ENCODE measurements at places on chromosomes 12 and 14.
A peak's percentile ranks its signal among the peaks of the same experiment; 100 is the strongest.

- DNase-seq: no peak
Observed at GRCh38 chr12:26044007-26044394, 80.8 kb downstream of the BHLHE41 start.

DNA sequence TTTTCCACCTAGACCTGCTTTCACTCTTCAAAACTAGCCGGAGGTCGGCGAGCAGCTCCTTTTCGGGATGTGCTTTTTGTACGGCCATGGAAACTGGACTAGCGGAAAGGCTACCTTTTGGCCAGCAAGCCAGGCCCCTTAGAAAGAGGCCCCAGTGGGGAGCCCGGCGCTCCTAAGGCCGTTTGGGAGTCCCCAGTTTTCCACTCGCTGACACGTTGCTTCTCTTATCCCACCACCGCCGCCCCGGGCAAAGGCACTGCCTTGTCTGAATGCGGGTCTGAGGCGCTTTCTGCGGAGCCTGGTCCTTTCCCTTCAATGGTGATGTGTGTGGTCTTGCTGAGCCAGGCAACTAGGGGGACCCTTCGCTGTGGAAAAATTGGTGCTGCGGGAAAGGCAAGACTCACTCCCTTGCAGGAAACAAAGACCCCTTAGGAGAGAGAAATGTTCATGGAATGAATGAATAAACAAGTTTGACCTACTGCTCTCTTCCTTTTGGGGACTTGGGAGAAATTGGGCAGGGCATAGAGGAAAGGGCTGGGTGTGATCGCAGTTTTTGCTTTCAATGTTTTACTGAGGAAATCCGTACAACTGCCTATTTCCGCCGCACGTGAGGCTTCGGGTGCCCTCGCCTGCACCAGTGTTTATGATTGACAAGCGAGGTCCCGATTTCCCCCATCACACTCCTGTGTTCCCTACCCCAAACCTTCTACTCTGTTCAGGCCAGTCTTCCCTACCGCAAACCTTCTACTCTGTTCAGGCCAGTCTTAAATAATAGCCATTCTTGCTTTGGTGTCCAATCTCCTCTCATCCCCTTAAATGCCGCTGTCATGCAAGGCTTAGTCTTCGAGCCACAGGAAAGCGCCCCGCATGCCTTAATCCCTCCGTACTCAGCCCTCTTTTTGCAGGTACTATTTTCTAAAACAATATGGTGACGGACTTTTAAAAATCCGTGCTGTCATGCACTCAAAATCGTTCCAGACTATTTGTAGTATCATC, 1.0 kb upstream of the SLC38A2 start:
- peak; percentile 22 for DNase-seq

DNA sequence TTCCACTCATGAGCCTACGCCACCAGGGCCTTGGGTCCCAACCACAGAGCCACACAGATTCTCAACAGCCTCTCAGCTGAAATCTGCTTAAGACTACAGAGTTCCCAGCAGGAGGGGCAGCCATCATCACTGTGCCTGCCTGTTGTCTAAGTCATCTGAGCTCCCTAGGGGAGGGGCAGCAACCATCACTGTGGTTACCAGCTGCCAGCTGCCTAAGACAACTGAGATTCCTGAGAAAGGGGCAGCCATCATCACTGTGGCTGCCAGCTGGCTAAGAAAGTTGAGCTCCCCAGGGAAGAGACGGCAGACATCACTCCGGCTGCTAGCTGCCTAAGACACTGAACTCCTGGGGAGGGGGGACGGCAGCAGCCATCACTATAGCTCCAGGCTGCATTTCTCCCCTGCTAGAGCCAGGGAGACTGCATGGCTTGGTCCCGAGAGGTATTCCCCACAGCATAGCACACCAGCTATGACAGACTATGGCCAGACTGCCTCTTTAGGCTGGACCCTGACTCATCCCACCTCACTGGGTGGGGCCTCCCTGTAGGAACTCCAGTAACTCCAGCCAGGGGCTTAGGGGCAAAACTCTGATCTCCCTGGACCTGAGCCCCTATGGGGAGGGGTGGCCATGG, 37.2 kb upstream of the C14orf132 start:
- no peak for DNase-seq

- DNase-seq: no peak
Observed at GRCh38 chr12:46473634-46474329, 101.2 kb upstream of the SLC38A2 start.

DNA sequence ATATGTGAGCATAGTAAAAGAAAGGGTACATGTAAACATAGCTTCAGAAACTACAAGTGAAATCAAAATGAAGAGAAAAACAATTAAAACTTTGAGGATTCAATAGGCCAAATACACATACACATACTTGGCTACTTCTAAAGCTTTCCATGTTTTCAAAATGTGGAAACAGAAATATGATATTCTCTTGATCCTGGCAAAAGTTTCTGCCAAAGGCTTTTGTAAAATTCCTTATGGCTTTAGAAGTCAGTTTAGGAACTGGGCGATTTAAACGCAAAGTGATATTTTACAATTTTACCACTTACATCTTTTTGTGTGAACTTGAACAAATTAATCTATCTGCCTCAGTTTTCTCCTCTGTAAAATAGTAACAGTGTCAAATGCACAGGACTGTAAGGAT, 756.4 kb downstream of the C12orf50 start:
- DNase-seq: no peak

DNA sequence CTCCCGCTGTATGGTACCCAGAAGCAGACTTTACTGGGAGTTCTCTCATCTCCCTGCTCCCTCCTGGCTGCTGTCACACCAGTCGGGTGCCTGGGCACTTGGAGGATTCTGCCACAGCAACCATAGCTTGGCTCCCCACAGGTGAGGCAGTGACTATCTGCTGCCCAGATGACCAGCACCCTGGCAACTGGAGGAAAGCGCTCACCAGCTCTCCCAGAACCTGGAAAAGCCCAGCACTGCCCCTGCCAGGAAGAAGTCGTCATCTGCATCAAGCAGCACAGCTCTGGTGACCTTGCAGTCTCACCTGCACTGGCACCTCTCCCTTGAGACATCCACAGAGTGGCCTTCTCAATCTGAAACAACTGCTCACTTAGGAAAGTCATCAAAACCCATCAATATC, 31.9 kb upstream of the TC2N start:
- DNase-seq: no peak

GRCh38 chr12:6620137-6620884, 13.1 kb upstream of the CHD4 start:
- DNase-seq: peak; percentile 21

GRCh38 chr12:12979731-12980259, 20.3 kb downstream of the HEBP1 start:
- no peak for DNase-seq

GRCh38 chr14:65160091-65160490, 57.8 kb upstream of the MAX start:
- no peak for DNase-seq

- no peak for DNase-seq
Observed at GRCh38 chr14:75430116-75430515, 2.3 kb downstream of the JDP2 start.

Measured in T-helper 1 cell (primary cell).